ENCODE measurements at places on chromosomes 2 and 18.

DNA sequence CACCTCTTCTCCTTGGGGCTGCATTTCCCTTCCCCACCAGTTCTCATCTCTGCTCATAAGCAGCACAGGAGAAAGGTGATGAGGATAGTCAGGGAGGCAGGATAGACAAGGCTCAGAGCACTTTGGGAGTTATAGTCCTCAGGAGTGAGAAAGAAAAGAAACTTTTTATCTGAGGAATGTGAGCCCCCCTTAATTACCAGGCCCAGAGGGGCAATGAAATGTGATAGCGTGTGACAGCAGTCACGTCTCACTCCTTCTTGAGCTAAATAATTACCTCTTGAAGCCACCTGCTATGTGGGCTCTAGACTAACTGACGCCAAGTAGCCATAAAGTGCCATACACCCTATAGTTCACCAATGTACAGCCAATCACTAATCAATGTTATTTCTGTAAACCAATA is 105.8 kb downstream of the SPP2 start:
- DNase-seq: no peak

DNA sequence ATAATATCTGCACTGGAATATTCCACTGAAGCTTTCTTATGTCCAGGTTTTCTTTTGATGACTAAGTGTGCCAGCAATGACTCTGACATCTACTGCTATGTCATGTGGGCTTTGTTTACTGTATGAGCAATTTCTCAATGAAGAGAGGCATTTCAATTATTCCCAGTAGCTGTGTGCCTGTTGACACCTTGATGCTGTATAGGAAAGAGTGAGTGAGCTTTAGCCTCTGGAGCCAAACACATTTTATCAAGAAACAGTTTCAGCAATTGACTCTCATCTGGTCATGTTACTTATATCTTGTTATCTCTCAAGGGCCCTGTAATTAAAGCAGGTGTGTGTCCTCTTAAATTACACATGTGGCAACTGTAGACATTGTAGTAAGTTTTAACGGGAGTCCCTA is 493.2 kb upstream of the FANCL start:
- no peak for DNase-seq

DNA sequence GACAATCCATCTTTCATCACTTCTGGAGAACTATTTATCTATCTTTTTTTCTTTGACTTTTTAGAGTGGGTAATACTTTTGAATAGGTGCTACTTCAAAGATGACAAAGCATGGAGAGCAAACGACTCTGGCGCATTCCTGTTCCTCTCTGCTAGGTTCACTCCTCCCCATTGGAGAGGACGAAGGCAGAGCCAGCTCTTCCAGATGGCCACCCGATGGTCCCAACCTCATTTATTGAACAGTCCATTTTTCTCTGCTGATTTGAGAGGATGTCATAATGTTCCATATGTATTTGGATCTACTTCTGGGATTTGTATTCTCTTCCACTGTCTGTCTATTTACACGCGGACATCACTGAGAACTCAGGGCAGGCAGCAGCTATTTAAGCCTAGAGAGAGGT is 284.3 kb upstream of the CXCR4 start:
- no peak for DNase-seq

DNA sequence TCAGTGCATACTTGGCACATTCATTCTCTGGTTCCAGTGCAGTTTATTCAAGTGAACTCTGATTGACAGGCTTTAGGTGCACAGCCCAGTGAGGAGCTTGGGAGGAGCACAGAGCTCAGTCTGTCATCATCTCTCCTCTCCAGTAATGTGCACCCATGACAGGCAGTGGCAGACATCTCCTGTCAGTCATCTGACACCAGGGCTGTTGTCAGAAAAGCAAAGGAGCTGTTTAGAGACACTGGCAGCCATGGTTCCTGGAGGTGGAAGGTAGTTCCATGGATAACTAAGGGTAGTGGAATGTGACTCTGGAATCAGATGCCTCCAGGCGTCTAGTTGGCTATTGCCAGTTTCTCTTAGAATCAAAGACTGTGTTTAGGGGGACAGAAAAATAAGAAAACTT is 308.8 kb downstream of the DCDC2C start:
- no peak for DNase-seq

DNA sequence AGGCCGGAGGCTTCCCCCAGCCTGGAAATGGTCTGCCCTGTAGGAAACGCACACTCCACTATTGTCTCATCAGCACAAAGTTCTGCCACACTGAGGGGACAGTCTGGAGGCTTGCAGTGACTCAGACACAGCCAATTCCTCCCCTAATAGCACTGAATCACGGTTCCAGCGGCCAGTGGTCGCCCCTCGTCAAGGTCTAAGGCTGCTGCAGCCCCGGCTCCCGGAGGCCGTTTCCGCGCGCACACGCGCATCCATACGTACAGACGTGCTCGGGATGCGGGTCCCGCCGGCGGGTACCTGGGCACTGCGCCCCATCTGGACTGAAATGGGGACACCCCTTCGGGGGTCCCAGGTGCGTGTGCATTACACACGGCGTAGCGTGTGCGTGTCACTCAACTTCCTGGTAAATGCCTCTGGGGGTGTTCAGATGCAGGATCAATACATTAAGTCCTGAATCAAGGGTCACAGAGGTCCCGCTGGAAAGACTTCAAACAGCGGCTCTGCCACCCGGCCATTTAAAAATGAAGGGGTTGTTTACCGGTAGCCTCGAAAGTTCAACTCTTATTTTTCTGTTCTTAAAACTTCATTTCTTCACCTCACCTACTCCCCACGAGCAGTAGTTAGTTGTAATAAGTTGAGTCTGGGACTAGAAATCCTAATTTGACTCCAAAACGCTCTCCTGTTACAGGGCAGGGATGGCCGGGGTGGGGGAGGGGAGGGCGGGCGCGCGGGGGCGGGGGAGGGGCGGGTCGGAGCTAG is 572 bp upstream of the ZNF516 start:
- peak; percentile 44 for DNase-seq

GRCh38 chr2:160482673-160483072 is 10.9 kb downstream of the RBMS1 start:
- no peak for DNase-seq

DNA sequence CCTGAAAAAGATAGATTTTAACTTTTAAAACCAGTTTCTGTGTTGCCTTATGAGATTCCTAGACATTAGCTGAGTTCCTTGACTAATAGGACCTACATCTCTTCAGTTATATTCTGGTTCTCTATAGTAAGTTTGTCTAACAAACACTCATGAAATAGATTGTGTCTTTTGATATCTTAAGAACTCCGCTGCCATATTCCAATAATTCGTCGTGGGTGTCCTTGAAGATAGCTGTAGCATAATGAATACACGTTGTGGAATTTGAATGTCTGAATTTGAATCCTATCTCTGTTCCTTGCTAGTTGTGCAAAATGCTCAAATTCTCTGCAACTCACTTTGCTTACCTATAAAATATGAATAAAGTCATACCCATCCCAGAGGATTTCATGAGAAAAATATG is 176.8 kb upstream of the COL3A1 start:
- DNase-seq: no peak

DNA sequence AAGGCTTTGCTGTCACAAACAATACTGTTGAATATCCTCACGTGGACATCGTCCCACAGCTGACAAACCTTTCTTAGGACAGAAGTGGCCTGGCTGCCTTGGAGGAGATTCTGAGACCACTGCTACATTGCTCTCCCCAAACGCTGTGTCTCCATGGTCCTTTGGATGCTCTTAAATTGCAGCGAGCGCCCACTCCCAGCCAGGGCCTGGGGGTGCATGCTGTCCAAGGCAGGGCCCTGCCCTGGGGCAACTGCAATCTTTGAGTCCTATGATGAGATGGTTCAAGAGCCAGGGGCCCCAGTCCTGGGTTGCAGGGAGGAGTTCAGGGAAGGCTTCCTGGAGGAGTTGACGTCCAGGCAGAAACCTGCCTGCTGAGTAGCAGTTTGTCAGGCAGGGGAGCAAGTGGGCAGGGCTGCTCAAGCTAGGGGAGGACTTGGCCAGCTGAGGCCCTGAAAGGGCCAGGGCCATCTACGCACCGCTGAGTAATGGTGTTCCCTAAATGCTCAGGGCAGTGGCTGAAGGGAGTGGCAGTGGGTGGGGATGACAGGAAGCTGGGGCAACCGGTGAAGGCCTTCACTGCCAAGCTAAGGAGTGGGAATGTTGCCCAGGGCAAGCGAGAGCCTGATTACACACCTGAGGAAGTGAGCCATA is 10.8 kb upstream of the SDC1 start:
- DNase-seq: no peak

DNA sequence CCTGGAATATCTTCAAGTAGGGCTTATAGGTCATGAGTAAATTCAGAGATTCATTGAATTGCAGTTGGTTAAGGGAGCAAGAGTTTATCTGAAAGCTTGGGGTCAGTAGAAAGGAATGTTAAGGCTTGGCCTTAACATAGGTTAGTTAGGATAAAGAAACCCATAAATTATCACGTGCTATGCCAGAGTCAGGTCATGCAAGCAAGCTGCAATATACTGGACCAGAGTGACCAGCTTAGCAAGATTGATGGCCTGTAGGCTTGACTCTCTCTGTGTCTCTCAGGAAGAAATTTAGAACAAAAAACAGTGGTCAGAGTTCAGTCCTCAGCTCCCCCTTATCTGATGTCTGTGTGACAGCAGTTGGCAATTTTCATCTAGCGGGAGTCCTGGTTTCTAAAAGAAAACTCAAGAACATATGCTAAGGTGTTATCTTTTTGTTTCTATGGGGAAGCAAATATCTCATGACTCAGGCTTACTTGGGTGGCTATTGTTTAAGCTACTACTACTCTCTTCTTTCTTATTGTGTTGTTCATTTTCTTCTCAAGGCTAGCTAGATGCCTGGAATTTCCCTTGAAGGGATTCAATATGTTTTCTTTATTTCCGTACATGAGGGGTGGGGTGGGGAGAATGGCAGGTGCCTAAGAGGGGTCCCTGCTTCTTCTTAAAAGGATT is 28.7 kb upstream of the MARCO start:
- DNase-seq: no peak

DNA sequence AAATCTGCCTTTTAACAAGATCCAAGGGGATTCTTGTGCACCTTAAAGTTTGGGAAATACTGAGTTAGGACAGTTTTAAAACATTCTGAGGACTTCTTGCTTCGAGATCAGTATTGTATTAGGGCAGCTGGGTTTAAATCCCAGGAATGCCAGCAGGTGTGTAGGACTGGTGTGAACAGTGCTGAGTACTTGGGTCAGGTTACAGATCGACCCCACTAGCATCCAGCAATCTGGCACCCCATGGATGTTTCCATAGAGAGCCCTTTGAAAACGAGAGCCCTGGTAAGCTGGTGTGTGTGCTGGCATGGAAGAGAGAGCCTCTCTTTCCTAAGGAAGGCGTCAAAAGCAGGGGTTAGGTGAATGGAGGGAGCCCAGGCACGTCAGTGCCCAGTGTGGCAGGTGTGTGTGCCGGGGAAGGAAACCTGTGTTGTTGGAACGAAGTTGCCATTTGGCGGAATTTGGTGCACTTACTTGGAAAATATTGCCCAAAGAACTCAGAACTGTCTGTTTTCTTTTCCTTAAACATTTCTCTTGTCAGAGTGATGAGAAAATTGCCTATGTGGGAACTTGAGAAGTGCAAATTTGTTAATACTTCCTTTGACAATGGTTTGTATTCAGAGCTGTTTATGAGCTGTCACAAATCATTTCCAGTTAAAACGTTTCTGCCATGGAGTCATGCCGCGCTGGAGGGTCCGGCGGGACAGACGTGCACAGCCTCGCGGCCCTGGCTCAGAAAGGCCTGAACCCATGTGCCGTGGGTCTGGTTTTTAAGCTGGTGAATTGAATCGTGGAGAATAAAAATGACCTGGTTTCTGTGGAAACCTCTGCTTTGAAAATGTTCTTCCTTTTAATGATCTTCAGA is 38.1 kb downstream of the LDLRAD4 start:
- no peak for DNase-seq

- DNase-seq: no peak
Observed at GRCh38 chr18:10454681-10455557, 484 bp downstream of the APCDD1 start.

DNA sequence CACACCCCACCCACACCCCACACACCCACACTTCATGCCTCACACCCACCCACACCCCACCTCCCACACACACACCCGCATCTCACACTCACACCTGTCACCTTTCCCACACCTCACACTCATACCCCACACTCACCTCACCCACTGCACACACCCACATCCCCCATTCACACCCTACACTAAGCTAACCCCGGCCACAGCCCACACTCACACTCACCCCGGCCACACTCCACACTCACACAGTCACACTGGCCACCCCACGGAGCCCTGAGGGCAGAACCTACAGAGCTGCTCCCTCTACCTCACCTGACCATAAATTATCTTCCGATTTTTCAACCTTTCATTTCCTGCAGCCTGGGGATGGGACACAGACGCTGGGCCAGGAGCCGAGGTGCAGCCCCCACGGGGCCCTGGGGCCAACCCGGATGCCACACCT is 241.3 kb downstream of the HDAC4 start:
- no peak for DNase-seq

DNA sequence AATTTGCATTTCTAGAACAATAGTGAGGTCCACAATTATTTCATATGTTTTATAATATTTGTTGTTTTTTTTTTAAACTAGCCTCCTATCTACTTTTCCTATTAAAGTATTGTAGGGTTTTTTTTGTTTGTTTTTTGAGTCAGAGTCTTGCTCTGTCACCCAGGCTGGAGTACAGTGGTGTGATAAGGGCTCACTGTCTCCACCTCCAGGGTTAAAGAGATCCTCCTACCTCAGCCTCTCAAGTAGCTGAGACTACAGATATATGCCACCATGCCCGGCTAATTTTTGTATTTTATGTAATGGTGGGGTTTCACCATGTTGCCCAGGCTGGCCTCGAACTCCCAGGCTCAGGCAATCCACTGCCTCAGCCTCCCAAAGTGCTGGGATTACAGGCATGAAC is 122.5 kb downstream of the SLC39A10 start:
- no peak for DNase-seq

DNA sequence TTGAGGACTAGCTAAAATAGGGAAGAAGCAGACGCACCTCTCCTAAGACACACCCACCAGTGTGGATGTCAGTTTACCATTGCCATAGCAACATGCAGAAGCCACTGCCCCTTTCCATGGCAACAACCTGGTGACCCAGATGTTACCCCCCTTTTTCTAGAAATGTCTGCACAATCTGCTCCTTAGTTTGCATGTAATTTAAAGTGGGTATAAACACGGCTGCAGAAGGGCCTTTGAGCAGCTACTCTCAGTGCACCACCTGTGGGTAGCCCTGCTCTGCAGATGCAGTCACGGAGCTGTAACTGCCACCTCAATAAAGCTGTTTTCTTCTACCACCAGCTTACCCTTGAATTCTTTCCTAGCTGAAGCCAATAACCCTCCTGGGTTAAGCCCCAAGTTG is 87.1 kb downstream of the FBXO15 start:
- no peak for DNase-seq

GRCh38 chr2:29558097-29558496 is 363.3 kb downstream of the ALK start:
- DNase-seq: no peak

GRCh38 chr2:134375935-134376334 is 122.1 kb downstream of the MGAT5 start:
- no peak for DNase-seq

- no peak for DNase-seq
Observed at GRCh38 chr2:31384771-31385276, 29.7 kb downstream of the XDH start.

- DNase-seq: no peak
Observed at GRCh38 chr18:74115046-74115445, 32.6 kb downstream of the FBXO15 start.
